ENCODE measurements at places on chromosomes 12 and 14.

DNA sequence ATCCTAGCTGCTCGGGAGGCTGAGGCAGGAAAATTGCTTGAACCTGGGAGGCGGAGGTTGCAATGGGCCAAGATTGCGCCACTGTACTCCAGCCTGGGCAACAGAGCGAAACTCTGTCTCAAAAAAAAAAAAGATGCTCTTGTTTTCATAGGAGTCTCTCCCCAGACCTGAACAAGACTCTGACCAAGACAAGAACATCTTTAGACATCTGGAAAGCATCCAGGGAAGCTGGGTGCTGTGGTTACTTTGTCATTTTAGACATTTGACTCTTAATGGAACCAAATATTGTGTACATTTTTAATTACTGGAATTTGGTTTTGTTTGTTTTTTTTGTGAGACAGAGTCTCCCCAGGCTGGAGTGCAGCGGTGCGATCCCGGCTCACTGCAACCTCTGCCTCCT, 21.1 kb upstream of the ATF1 start:
- no peak for DNase-seq

DNA sequence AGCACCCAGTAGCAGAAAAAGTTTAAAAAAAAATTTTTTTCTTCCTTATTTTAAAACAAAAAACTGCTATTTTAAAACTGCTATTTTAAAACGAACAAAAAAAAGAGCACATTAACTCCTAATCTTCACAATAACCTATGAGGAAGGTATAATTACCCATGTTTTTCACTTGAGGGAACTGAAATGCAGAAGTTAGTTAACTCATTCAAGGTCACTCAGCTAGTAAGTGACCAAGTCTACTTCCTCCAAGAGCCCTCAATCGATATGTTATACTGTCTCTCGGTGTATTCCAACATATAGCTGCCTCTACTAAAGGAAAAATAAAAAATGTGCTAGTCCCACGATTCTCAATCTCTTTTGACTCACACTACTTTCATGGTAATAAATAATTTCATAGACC, 7.8 kb downstream of the RPAP3 start:
- DNase-seq = no peak

DNA sequence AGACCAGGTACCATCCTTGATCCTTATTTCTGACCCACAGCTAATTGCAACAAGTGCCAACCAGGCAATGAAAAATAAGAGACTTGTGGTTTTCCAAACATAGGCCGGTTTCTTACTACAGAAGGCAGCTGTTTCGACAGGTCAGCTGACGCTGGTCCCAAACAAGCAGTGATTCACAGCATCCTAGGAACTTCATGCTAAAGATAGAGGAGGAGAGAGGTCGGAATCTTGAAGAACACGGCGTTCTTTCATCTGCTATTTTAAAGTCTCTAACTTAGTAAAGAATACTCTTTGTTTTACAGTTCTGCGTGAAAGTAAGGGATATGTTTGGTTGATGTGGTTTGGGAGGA, 28.1 kb upstream of the ADGRD1 start:
- DNase-seq = no peak

DNA sequence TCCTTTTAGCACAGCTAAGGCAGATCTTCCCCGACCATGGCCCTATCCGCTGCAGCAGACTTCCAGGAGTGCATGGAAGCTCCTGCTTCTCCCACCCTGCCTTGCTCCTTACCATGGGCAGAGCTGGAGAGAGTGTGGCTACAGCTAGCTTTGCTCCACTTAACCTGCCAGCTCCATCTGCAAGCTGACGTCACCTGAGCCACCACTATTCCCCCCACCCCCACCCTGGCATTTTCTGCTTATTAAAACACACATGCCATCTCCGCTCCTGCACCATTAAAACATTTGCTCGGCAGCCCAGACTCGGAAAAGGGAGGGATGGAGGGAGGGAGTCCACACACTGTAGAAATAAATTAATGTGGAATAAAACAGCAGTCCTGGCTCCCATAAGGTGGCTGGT, 67.8 kb downstream of the TUNAR start:
- DNase-seq = no peak

- DNase-seq = peak; percentile 4
Observed at GRCh38 chr12:123712780-123713319, 697 bp downstream of the ATP6V0A2 start.

- DNase-seq = no peak
Observed at GRCh38 chr12:44812062-44812461, 64.1 kb downstream of the NELL2 start.

DNA sequence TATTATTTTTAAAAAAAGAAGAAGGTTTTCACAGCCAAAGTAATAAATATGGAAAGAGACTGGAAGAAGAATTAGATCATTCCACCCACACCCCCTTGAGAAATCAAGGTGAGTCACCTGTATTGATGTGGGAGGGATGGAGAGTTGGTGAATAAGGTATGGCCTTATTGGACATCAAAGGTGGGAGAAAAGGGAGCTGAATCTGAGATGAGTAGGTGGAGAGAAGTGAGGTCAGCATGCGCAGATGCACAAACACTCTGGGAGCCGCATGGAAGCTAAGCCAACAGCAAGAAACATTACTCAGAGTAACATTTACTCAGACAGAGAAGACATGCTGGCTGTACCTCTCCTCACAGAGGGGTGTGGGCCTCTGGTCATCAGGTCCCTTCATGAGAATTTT, 113.1 kb upstream of the FOXG1 start:
- DNase-seq = peak; percentile 13

- no peak for DNase-seq
Observed at GRCh38 chr12:110941391-110941790, 21.0 kb upstream of the MYL2 start.

DNA sequence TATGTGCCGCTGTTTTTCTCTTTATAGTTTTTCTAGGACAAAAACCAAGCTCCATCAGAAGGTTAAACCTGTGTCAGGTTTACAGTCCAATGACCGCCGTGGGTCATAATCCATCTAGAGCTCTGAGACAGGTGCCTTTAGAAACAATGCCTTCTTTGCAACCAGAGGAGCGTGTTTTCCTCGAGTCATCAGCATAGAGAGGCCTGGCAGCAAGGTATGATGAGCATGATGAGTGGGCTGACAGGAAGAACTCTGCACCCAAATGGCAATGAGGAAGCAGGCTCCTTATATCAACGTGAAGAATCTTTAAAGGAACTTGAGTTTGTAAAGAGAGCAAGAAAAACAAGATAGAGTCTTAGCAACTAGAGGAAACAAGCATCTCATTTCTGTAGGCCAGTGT, 60.5 kb upstream of the NUDT4 start:
- no peak for DNase-seq

- no peak for DNase-seq
Observed at GRCh38 chr12:7679251-7680045, 13.7 kb upstream of the APOBEC1 start.

- peak; percentile 83 for DNase-seq
Observed at GRCh38 chr12:95224202-95225170, 6.9 kb downstream of the VEZT start.

- DNase-seq = peak; percentile 53
Observed at GRCh38 chr12:29073631-29074239, 75.3 kb upstream of the FAR2 start.

DNA sequence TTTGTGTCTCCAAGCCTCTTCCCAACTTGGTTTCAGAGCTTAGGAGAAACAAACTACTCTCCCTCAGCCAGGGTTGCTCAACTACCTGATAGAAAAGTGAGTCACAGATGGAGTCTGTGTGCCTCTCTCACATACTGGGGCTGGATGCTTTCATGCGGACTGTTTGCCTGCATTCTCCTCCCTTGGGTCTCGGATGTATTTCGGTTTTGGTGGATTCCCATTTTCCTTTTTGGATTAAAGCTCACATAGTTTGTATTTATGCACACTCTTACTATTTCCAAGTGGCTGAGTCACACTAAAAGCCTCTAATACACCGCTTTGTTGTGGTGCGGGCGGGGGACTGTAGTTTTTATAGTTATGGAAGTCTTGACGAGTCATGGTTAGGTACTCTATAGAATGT, 505.4 kb downstream of the LRFN5 start:
- peak; percentile 26 for DNase-seq

DNA sequence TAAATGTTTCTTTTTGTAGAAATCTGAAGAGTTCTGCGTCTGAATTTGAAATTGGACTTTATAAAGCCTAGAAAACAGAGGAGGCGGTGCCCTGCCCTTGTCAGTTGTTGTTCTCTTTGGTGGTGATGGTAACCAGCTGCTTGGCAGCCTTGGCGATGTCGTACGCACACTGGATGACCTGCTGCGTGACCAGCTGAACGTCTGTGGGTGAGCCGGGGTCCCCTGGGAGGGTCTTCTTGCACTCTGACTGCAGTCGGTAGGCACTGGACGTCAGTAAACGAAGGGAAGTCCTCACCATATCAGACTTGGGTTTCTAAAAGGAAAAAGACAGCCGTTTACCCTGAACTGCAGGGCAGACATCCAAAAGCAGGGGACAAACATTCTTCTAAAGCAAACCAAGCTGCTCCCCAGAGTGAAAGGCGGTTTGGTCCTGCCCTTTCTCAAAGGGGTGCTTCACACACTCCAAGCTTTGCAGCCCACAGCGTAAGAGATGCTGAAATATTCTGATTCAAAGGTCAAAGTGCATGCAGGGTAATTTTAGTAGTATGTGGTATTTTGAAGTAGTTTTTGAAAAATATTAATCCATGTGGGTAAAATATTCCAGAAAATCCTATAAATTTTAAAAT, 32.9 kb downstream of the TCHP start:
- no peak for DNase-seq

- no peak for DNase-seq
Observed at GRCh38 chr12:6375269-6376078, at the start of gene SCNN1A. SCNN1A (minus strand) TSS chr12:6375563; CDS start chr12:6374783, 780 bp downstream.

GRCh38 chr12:117498256-117498655, 136.8 kb upstream of the NOS1 start:
- no peak for DNase-seq

GRCh38 chr12:123900871-123901376, 71.7 kb downstream of the CCDC92 start:
- peak; percentile 32 for DNase-seq

DNA sequence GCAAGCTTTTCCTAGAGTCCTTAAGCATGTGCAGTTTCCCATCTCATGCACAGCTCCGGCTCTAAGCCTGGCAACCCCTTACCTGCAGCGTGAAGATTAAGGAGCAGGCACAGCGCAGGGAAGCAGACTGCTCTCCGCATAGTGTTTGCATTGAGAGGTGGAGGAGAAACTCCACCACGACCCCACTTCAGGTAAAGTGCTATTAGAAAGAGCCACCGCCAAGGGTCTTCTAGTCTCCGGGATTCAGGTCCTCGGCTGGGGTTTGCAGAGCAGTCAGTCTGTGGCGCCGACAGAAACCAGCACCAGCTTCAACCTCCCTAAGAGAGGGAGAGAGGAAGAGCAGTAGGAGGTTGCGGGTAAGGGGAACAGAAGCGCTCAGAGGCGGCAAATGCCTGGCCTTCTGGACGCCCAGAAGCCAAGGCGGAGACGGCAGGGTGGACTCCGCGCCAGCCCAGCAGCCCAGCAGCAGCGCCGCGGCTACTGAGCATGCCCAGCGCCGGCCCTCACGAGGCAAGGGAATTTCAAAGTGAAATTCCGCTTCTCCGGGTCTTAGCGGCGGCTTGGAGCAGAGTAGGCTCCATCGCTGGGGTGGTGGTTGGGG, at the start of gene PTPRR:
Gene PTPRR (minus strand): TSS at position 488 of the 601 bp plus-strand sequence. CDS start 348 bp downstream, at position 140.
- DNase-seq = no peak

Measured in fibroblast of skin of abdomen (primary cell).